ENCODE measurements at places on chromosomes 3 and 15.

DNA sequence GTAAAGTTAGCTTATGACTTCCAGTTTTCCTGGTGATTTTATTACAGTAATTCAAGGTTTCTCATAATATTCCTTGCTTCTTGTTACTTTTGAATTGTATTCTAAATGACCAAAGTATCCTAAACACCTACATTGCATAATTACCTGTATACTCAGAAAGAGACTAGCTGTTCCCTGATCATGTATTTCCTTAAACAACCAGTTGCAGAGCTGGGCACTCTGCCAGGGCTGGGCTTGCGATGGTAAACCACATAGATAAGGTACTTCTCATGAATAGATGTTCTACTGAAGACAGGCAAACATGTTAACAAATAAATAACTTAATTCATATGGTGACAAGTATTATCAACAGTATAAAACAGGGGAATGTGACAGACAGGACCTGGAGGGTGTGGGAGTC, 142.3 kb upstream of the WNT5A start:
- no peak for DNase-seq

DNA sequence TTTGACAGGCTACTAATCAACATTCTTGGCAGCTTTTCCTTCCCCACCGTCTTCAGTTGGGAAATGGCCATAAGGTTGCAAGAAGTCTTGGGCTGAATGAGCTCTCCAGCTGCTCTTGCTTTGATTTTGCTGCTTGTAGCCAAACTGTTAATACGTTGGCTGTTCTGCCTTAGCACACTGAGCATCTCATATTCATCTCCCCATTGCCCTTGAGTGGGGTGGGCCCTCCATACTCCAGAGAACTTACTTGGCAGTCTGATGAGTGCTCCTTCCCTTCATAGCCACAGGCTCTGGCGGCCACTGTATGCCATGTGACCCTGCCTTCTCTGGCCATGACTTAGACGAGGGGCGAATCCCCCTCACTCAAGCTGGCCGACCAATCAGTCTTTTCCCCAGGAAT, 25.8 kb upstream of the PAQR5 start:
- DNase-seq = no peak

DNA sequence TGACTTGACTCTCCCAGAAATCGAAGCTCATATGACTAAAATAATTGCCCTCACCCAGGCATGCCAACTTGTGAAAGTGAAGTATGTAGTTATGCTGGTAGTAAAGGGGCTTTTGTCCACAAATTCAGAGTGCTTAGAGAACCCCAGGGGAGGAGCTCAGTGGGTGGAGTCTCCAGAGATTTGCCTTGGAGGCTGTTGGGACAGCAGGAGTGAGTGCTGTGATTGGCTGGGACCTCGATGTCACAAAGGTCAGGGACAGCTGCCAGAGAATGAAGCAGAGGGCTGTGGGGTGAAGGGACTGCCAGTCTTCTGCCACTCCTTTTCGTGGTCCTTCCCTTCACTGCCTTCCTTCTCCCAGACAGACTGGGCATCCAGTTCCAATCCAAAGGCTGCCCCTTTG, 49.8 kb downstream of the ZNF445 start:
- DNase-seq = no peak

DNA sequence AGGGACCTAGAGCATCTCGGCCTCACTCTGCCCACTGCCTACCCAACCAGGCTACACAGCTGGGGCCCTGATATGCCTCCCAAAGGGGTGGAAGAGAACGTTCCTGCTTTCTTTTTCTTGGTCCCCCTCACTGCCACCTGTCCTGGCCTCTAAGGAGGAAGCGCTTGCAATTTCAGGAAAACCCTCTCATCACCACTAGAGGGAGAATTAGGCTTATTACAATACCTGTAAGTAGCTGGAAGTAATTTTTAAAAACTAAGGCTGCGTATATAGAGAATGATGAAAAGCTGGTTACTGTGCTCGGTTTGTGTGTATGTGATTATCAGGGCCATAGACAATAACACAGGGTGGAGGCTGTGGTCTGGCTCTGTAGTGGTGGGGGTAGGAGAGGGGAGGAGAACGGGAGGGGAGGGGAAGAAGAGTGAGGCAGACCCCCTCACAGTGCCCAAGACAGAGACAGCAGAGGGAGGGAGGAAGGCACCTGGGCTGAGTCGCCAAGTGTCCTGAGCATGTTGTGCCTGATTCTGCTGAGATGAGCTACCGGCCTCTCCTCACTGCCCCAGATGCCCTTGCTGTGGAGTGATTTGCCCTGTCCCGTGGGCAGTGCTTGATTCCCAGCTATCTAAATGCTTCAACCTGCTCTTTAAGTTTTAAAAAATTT, 3.3 kb downstream of the GABRG3 start:
- no peak for DNase-seq

DNA sequence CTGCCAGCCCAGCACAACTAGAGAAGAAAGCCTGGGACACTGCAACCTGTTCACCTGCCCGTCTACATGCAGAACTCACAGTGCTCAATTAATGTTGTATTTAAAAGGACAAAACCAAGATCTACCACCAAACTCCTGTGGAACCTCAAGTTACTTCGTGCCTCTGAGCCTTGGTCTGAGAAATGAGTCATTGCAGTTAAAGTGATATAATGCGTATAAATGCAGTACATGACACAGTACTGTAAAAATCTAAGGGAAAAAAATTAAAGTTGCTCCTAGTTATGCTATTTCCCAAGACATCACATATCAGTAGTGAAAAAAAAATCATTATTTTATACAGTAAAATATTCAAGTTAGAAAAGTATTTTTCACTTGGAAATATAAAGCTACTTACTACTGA, 138.9 kb downstream of the ZIC4 start:
- no peak for DNase-seq

- no peak for DNase-seq
Measured at GRCh38 chr3:191412759-191413158, 48.2 kb upstream of the PYDC2 start.

GRCh38 chr3:142925140-142925539, 36.3 kb upstream of the PCOLCE2 start:
- no peak for DNase-seq

GRCh38 chr15:92954578-92954977, 54.5 kb downstream of the CHD2 start:
- DNase-seq = no peak
